Activated CD4-positive, alpha-beta T cell treated with anti-CD3 and anti-CD28 coated beads, Interleukin-2, Interleukin-4, amounts not matched to agents 100 ng/mL and 50 ng/mL, durations not matched to agents 16 hours and 8 hours (primary cell): ENCODE measurements at places on chromosomes 3 and 15.
A peak's percentile ranks its signal among the peaks of the same experiment; 100 is the strongest.

DNA sequence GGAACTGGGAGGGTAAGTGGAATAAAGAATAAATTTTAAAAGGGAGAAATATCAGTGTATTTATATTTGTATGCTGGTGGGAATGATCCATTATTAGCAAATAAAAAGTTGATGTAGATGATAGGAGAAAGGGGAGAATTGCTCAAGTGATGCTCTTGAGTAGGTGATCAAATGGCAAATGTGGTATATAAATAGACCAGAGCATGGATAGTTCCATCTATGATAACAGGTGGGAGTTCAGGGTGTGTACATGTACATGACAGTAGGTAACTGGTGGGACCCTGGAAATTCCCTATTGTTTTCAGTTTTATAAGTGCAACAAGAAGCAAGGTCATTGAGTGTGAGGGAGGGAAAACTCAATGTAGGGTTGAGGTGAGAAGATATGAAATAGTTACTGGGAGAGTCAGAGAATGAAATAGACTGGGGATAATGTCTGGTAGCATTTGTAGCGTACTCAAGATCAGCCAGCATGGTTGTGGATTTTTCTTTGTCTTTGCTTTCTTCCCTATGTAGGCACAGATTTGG is 31.3 kb upstream of the EBLN2 start:
- no peak for DNase-seq

GRCh38 chr3:72049300-72049699 is 264.4 kb upstream of the PROK2 start:
- DNase-seq, result no peak

DNA sequence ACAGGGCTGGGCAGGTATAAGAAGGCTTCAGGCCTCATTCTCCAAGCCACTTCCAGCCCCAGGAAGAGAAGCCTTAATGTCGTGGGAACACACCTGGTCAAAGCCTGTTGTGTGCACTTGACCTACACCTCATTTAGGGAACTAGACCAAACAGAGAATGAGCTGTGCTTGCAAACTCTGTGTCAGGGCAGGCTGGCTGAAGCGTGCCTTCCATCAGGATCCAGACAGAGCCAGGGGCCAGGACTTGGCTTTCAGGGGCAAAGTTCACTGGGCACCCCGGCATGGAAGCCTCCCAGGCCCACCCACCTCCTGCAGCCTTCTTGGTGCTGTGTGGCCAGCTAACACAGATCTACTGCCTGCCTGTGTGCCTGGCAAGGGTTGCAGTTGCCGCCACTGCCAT is 11.5 kb downstream of the RBPMS2 start:
- DNase-seq, result no peak

DNA sequence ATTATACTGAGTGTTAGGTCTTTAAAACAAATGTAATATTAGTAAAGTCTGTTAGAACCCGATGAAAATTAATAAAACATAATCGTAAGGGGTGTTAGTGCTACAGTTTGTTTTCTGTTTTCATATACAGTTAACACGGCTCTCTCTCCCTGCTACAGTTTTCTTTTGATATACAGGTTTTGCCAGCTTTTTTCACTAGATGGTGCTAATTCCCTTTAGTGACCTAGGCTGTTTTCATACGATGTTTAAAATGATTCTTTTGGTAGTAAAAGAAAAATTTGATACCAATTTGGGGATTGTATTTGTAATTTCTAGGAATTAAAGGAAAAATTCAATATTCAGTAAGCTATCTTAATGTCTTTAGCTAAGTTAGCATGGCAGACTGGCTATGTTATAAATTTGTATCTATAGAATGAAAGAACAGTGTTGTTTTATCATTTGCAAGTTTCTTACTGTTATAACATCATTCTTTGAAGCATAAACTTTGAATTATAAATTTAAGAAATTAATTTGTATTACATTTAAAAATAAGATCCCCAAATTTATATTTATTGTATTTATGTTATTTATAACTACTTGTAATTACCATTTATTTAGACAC is 11.5 kb downstream of the APH1B start:
- DNase-seq, result peak; percentile 50

GRCh38 chr3:74500257-74500656 is 114.2 kb downstream of the CNTN3 start:
- no peak for DNase-seq

DNA sequence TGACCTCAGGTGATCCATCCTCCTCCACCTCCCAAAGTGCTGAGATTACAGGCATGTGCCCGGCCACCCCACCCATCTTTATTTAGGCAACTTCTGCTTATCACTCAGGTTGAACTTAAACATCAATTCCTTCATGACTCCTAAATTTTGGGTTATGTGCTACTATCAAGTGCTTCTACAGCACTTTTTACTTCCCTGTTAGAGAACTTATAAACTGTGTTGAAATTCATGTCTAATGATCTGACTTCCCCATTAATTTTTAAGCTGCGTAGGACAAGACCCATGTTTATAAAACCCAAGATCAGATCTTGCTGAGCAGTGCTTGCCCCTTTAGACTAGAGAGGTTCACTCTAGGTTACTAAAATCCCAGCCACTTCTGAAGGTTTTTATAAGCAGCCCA is 266.2 kb upstream of the TPRG1 start:
- DNase-seq, result no peak

DNA sequence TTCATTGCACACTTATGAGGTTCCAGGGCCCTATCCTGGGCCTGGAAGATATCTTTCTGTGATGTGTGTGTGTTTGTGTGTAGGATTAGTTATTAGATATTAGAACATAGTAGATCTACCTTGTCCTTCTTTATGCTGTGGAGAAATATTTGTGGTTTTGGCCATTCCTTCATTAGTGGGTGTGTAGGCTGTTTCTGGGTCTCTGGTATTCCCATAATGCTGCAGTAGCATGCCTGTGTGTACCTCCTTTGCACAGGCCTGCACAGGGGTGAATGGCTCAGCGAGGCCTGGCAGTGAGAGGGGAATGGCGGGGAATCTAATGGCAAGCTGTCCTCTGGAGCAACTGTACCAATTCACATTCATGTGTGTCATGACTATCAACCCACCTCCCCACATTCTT is 125.8 kb upstream of the MRPS22 start:
- no peak for DNase-seq

DNA sequence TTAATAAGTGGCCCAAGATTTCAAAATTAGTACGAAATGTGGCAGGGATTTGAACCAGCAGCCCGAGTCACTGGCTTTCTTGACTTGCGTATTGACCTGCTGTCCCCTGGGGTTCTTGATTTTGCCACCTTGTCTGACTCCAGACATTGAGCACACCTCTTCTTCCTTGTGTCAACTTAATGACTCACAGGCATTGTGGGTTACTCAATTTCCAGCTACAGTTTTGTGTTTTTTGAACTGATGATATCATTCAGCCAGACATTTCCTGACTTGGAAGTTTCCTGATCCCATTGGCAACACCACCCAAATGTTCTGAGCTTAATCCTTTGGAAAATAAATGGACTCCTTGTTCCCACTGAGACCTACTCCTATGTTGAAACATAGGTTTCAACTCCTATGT is 64.2 kb downstream of the MOBP start:
- no peak for DNase-seq

- no peak for DNase-seq
Measured at GRCh38 chr3:55617385-55617784, 130.3 kb upstream of the WNT5A start.

DNA sequence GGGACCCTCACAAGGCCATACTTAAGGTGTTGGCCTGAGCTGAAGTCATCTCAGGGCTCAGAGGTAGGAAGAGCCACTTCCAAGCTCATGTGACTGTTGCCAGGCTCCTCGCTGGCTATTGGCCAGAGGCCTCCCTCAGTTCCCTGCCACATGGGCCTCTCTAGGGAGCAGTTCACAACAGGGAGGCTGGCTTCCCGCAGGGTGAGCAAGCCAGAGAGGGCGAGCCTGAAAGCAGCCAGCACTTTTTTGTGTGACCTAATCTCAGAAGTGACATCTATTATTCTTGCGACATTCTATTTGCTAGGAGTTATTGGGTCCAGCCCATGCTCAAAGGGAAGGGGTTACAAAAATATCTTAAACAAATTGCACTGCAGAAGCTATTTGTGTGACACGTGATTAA is 201.4 kb downstream of the SSR3 start:
- no peak for DNase-seq

- DNase-seq, result no peak
Measured at GRCh38 chr3:29771602-29772001, 490.7 kb downstream of the RBMS3 start.

- no peak for DNase-seq
Measured at GRCh38 chr3:29426302-29427226, 145.7 kb downstream of the RBMS3 start.

- no peak for DNase-seq
Measured at GRCh38 chr15:73997986-73998385, 3.5 kb downstream of the PML start.

GRCh38 chr3:52286777-52287110 is 884 bp upstream of the GLYCTK start:
- no peak for DNase-seq

DNA sequence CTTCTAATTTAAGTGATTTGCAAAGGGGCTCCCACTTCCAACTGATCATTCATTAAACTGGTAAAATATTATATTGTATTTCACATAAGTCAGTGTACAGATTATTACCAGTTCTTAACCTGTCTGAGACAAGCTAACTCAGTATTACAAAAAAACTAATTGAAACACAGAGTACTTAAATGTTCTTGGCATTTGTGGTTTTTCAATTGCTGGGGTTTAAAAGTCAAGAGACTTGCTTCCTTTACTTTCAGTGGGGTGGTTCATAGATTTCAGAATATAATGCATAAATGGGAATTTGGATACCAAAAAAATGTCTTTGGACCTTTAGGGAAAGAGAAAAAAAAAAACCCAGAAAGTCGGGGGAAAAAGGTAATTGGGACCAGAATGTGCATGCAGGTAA is 85.0 kb downstream of the ATP10A start:
- DNase-seq, result no peak

DNA sequence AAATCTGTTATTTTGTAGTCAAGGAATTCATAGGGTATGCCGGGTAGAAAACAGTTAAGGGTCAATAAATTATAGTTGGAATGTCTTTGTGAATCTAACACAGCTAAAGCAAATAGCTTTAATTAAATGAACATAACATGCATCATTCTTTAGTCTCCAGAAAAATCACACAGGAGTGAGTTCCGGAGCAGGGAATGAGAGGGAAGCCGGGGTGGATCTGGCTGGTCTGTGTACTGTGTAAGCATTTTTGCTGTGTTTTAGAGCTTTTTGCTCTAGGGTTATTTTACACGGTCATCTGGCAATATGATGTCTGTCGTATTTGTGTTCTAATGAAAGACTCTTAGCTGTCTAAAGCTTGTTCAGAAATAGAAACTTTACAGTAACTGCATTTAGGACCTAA is 57.5 kb downstream of the MED12L start:
- DNase-seq, result no peak

DNA sequence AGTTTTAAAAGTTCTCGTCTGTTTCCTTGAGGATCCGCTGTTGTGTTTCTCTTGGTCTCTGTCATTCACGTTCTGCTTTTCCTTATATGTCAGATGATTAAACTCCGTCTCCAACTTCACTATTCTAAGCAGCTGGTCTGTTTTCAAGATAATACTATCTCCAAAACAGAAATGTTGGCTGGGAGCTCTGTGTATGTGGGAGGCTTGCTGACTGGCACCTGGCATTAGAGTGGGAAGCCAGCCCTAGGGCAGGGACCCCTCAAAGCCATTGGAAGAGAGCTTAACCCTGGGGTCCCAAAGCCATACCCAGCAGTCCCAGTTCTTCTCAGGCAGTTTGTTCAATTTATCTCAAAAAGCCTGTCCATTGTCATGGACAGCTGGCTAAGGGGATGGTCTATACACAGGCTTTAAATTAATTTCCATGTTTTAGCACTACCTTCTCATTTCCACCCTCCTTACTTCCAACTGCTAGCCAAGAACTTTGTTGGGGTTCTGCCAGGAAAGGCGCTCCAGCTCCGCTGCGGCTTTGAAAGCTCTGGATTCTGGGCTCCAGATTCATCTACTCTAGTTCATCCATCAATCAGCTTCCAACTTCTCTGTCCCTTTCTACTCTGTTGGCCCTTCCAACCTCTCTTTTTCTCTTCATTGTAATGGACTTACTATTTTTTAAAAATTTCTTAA is 9.2 kb downstream of the BTBD1 start:
- no peak for DNase-seq

DNA sequence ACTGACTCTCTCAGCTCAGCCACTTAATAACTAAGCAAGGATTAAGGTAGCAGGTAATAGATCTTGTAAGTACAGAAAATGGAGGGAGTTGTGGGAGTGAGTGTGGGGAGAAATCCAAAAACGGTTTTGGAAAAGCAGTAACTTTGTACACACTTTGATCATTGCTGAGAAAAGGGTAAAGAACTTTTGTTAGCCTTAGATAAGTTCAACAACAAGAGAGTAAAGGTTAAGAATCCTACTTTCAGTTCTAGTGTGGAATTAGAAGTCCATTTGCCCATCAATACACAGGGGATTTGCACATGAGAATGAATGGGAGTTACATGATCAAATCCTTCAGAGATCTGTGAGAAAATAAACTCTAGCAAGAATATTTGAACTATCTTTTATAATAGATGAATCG is 528.7 kb downstream of the SOX2 start:
- no peak for DNase-seq

- DNase-seq, result no peak
Measured at GRCh38 chr3:61668317-61668864, 107.0 kb downstream of the PTPRG start.
